CD4-positive, alpha-beta T cell treated with Interleukin-12 subunit alpha and Interleukin-12 subunit beta, for 1 hour (primary cell): ENCODE measurements at places on chromosomes 11 and 22.
A peak's percentile ranks its signal among the peaks of the same experiment; 100 is the strongest.

DNA sequence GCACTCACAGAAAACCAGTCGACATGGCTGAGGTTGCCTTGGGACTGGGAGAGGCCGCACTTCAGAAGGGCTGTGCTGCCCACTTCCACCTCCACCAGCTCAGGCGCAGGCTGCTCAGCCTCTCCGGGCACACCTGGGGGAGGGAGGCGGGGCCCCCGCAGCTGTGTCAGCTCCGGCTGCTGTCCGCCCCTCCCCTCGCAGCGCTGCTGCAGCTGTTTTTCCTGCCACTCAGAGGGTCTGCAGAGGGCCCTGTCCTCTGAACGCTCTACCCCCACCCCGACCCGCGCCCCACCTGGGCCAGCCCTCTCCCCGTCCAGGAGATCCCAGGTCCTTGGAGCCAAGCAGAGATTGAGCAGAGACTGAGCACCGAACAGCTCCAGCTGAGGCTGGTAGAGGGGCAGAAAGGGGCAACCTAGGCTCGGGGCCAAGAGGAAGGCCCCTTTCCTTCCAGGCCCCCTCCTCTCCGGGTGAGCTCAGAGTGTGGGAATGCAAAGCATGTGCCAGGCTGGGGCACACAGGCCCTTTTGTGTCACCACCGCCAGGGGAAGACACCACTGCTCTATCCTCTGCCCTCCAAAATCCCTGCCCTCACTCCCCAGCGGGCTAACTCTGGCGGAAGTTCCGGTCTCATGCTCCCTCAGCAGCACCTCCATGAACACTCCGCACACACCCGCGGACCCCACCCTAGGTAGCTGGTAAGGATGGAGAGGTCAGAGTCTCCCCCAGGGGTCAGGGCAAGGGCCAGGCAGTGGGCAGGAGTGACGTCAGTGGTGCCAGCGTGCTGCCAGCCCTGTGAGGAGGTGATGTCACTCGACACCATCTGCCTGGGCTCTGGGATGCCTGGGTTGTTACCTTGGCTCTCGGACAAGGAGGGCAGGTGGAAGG, 1.6 kb downstream of the MCAM start:
- peak; percentile 50 for DNase-seq

- no peak for DNase-seq
These were observed 32.0 kb downstream of the IGHMBP2 start for GRCh38 chr11:68935516-68936357.

DNA sequence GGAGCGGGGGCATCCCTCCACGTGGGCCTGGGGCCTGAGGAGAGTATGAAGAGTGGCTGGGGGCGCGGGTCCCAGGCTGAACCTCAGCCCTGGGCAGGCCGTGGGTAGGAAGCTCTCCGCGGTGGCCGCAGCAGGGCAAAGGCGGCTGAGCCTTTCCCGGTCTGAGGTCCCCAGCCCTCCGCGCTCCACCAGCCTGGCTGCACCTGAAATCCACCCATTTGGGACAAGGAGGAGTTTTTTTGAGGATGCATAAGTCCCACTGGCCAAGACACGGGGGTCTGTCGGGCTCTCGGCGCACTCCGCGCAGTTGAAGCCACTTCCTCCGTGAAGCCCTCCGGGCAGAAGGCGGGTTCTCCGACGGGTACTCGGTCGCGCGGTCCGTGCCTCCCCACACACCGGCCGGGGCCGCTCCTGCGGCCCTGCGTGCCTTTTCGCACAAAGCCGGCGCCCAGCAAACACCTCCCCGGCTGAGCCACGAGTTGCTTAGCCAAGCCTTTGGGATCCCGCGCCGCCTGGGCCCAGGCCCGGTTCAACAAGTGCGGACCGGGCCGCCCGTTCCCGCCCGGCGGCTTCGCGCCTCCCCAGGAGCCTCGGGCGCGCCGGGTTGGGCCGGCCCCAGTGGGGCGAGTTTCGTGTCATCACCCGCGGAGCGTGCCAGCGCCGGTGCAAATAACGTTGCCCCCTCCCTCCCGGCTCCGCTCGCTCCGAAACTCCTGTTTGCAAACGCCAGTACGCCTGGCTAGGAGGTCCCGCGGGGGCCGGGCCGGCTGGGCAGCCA, 666 bp upstream of the OVOL1 start:
- peak; percentile 24 for DNase-seq

DNA sequence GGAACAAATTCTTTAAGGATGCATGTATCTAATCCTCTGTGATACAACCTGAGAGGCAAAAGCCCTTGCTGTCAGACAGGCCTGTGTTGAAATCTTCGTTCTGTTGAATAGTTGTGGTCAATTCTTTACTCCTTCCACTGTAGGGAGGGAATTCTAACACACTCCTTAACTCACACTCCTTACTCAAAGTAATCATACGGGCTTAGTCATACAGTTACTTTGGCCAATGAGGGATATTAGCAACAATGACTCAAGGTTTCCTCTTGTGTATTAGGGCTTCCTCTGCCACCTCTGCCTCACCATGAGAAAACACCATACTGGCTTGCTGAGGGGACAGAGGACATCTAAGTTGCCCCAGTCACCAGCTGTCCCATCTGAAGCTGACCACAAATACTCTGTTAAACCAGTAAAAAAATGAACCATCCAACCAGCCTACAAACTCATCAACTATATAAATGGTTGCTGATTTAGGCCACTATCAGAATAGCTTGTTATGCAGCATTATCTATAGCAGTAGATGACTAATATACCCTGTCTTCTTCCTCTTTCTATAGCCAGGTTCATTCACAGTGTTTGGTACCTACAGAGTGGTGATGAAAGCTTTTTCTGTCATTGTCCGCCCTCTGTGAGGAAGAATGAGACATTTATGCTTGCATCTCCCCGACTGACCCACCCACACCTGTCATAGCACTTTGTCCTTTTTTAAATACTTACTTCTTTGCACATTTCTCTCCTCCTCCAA, 322.8 kb upstream of the SYN3 start:
- no peak for DNase-seq

- no peak for DNase-seq
These were observed 45.3 kb upstream of the PPARA start for GRCh38 chr22:46104881-46105493.

DNA sequence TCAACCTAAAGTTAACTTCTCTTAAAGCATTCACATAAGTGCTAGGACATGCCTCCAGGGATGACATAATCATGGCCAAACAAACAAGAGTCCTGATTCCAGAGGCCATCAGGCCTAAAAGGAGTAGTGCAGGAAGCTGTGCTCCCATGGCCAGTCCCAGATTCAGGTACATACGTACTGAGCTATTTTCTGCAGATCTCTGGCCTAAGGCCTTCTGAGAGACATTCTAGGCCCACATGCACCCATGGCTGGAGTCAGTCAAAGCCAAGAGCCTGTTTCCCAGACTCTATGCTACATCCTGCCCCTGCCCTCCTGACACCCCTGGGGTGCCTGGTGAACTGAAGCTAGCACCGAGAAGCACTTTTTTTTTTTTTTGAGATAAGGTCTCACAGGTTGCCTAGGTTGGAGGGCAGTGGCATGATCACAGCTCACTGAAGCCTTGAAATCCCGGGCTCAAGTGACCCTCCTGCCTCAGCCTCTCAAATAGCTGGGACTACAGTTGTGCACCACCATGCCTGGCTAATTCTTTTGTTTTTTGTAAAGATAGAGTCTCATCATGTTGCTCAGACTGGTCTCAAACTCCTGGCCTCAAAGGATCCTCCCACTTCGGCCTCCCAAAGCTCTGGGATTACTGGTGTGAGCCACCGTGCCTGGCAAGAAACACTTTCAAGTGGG, 553 bp downstream of the CD3D start:
- peak; percentile 35 for DNase-seq

DNA sequence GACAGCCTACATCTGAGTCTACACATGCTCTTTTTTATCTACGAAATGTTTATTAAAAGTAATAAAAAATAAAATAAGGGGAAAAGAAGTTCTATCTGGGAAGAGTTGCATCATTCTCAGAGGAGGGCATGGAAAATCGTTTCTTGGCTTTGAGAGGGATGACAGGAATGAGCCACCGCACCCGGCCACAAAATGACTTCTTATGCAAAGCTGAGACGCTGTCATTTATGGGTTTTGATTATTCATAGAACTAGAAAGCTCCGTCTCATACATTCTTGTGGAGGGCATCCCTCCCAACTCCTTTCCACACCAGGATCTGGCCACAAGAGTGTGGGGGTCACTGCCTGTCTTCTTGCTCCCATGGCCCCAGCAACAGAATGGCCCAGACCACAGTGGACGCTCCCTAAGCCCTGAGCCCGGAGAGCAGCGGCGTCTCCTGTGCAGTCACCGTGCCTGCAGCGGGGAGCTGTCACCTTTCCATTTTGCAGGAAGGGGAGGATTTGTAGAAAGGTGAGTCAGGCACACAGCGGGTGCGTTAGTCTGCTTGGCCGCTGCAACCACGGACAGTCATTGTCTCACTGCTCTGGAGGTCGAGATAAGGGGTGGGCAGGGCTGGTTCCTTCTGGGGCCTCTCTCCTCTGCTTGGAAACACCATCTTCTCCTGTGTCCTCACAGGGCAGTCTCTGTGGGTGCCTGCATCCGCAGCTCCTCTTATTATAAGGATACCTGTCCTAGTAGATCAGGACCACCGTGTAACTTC, 1388.7 kb downstream of the BRD1 start:
- no peak for DNase-seq

DNA sequence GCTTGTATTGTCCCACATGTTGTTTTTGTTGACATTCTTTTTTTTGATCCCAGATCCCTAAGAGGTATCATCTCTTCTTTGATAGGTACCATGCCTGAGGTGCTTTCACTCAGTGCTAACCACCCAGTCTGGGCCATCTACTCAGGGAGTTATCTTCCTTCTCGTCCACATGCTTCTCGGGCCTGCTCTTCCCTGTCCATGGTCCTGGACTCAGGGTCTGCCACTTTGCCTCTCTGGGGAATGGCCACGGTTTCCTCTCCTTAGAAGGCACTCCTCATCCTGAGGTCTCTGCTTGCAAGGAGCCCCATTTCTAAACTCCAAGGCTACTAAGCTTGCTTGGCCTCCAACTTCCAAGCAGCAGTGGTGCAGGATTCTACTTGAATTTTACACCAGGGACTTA, 227.0 kb upstream of the NCAM1 start:
- no peak for DNase-seq

- no peak for DNase-seq
These were observed 86.5 kb upstream of the SHANK2 start for GRCh38 chr11:71338801-71339395.

DNA sequence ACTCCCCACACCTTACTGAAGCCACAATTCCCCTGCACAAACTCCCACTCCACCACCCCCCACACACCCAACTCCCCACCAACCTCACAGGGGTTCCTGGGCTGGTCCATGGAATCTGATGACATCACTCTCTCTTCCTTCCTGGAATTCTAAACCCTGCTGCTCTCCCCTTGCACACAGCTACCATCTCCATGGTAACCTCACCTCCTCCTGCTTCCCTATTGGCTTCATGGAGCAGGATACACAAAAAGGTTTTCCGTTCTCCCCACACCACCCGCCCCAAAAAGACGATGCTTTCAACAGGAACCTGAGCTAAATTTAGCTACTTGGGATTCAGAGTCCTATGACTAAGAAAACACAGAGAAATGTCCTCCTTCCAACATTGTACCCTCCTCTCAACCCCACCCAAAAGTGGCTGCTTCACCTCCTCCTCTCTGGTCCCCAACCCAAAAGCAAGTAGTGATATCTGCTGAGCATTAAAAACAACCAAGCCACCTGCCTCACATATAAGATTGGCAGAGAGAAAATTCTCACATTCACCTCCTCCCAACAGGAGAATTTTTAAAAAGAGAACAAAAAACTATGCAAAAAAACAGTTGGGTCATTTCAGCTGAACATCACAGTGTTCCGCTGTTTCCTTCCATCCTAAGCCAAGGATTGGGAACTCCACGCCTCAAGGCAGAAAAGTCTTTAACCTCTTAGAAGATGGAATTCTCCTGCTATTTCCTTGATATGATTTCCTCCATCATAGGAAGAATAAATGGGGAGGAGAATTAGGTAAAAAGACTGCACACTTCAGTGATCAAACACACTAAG, 66.9 kb downstream of the RBFOX2 start:
- no peak for DNase-seq

GRCh38 chr11:114348200-114349191, 51.8 kb downstream of the C11orf71 start:
- peak; percentile 60 for DNase-seq

DNA sequence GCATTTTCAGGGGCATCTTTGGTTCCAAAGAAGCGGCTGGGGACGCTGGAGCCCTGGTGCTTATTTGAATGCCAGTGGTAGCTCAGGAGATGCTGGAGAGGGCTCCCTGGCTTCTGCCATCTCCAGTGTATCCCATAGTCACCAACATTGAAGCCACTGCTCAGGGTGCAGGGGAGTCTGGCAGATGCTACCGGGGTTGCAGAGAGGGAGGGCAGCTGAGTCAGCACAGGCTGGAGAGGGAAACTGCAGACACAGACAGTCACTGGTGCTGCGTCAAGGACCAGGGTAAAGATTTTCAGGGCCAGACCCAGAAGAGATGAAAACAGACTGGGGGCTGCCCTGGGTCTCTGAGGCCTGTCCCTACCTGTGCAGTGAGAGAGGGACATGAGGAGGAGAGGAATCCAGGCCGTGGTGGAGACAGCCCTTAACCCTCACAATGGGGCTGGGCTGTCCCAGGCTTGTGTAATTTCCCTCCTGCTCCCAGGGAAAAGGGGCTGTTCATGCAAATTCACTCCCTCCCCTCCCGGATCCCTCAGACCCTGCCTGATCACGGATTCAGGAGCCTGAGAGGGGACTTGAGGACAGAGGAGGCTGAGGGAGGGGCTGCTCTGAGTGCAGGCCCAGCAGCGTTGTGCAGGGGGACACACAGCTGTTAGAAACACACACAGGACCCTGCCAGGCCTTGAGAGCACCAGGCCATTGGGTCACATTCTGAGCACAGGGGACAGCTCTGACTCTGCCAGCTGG, 126.9 kb upstream of the GRK3 start:
- no peak for DNase-seq
